ENCODE measurements at places on chromosomes 12 and 14. TPM values are rescaled to one million over a fixed set of nuclear protein-coding genes. Genes with fewer than 3 reads are reported as not detected.
A peak's percentile ranks its signal among the peaks of the same experiment; 100 is the strongest.

Gene TAS2R46
- 0.17 TPM for total RNA-seq

DNA sequence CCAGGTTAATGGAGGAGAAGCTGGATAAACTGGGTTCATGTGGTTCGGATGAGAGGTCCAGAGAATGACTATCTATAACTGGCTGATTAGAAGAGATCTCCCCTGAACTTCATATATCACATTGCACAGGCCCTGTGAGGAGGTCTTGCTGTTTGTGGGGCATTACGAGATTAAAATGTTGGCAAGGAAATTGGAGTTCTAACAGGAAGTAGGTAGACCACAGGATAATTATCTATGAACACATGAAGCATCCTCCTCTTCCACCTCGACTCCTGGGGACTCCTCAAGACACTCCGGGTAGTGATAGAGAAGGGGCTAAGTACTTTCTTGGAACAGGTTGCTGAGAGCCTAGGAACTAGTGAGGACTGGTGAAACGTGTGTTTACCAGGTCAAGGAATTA lies 418.8 kb downstream of the KCNH5 start:
- no peak for DNase-seq

GRCh38 chr14:70635971-70636595 lies 5.6 kb upstream of the TTC9 start:
- peak; percentile 43 for DNase-seq

- DNase-seq, result no peak
Observed at GRCh38 chr12:53171725-53172329, 8.7 kb upstream of the ZNF740 start.

- no peak for DNase-seq
Observed at GRCh38 chr12:62468397-62468796, 1.8 kb downstream of the MON2 start.

Gene STYK1
- total RNA-seq, result 4.6 TPM

Gene OR10G3
- not detected for total RNA-seq

- no peak for DNase-seq
Observed at GRCh38 chr12:49937639-49938300, 12.8 kb upstream of the AQP2 start.

DNA sequence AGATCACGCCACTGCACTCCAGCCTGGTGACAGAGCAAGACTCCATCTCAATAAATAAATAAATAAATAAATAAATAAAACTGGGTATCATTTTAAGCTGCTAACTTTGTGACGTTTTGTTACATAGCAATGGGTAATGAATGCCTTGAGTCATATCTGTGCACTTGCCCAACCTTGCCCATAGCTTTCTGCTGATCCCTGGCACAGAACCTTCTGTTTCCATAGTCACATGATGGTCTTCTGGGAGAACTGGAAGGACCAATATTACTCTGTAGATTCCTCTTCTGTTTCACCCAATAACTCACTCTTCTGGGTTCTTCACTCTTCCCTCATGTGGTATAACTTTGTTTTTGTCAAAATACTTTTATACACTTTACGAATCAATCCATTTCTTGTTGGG lies 140.8 kb downstream of the SCARB1 start:
- no peak for DNase-seq

DNA sequence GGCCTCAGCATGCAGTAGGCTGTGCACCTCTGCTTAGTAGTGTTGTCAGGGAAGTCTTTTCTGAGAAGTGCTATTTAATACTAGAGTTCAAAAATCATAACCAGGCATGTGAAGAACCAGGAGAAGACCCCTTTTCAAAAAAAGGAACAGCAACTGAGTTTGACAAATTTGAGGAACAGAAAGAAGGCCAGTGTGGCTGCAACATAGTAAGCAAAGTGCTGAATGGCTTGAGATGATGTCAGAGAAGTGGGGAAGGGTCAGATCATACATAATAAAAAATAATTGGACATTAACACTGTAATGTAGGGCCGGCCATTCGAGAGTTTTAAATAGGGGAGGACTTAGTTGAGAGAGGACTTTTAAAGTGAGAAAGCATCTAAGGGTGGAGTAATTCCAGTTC lies 11.1 kb upstream of the CNTN1 start:
- no peak for DNase-seq

Gene AQP6
- not detected for total RNA-seq

DNA sequence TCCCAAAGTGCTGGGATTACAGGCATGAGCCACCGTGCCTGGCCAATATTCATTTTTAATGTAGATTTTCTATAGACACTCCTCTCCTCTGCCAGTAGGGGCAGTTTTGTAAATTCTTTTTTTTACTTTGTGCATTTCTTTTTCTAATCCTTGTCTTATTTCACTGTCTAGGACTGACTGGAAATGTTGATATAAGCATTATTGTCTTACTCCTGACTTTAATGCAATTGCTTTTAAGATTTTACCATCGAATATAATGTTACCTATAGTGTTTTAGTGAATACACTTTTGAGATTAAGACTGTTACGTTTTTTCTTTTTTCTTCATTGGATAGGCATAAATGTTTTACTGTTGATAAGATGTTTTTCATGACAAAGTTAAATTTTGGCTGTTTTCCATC lies 35.4 kb upstream of the EMP1 start:
- no peak for DNase-seq

- DNase-seq, result no peak
Observed at GRCh38 chr12:3150931-3151835, 74.0 kb downstream of the TSPAN9 start.

Gene PTGER2
- total RNA-seq, result 2.2 TPM

Gene SDSL
- total RNA-seq, result 6.3 TPM

- DNase-seq, result no peak
Observed at GRCh38 chr14:88232771-88233170, 90.3 kb downstream of the KCNK10 start.

GRCh38 chr14:92465353-92466055 lies 48.1 kb upstream of the RIN3 start:
- no peak for DNase-seq

Gene SAMD15
- 0.40 TPM for total RNA-seq

DNA sequence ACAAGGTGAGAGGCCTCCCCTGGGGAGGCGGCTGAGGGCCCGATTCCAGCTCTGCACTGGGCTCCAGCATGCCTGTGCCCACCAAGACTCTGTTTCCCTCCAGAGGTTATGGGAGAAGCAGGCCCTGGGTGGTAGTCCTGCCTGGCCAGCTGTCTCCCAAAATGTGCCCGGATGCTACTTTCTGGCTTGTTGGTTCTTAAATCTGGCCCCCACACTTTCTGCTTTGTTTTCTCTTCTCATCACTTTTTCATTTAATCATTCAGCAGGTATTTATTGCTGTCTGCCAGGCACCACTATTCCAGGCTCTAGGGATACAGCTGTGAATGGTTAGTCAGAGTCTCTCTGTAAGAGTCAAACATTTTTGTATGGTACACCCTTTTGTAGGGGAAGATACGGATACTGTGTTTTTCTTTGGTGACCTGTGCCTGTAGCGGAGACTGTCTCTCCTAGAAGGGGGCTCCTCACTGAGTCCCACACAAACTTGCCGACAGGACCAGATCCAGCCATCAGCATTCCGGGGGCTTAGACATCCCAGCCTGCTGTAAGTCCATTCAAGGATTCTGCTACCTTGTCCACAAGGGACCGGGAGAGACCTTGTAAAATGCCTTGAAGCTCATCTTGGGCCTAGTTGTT lies 3.8 kb downstream of the DHRS2 start:
- DNase-seq, result no peak

Gene VRK1
- 56.1 TPM for total RNA-seq

- no peak for DNase-seq
Observed at GRCh38 chr14:76964695-76965094, 63.8 kb downstream of the IRF2BPL start.

GRCh38 chr14:68711561-68712309 lies 81.1 kb downstream of the ZFP36L1 start:
- DNase-seq, result no peak

Gene PIK3C2G
- under 0.01 TPM for total RNA-seq

GRCh38 chr12:89883630-89884389 lies 175.2 kb upstream of the ATP2B1 start:
- DNase-seq, result no peak

Gene NTF3
- total RNA-seq, result 1.9 TPM

DNA sequence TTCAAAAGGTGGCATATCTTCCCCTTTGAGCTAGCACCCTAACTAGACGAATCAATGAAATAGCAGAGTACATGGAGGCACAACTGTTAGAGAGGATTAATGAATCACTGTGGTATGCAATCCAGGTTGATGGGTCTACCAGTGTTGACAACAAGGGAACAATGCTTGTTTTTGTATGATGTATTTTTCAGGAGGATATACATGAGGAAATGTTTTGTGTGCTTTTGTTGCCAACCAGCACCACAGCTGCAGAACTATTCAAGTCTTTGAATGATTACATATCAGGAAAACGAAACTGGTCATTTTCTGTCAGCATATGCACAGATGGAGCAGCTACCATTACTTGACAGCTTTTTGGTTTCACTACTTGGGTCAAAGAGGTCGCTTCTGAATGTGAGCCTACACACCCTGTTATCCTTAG lies 142.6 kb downstream of the GPHN start:
- DNase-seq, result no peak

DNA sequence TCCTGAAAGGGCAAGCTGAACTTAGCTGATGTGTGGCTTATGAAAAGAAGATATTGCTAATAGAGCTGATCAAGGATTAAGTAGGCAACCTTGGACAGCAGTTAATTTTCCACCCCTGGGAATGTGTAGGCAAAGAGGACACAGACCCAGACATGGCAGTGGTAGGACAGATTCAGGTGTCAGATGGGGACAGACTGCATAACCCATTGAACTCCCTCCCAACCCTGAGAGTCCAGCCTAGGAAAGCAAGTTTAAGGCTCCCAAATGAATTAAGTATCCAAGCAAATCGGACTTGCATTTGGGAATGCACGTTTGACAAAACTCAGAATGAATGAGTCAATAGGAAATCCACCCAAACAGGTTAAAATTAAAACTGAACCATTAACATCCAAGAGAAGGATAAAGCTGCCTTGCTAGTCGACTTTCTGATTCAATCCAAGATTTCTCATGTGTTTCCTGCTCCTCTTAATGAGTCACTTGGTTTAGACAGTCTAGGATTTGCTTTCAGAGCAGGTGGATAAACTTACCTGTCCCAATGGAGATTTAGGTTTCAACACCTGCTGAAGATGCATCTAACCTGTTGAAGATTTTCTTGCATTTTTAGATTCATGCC lies 385.4 kb downstream of the CCDC91 start:
- DNase-seq, result no peak

Gene RERGL
- not detected for total RNA-seq

GRCh38 chr14:39265033-39265432 lies 31.3 kb downstream of the MIA2 start:
- DNase-seq, result no peak

Gene C1R
- total RNA-seq, result 2.1 TPM

Data from epithelial cell of proximal tubule (primary cell).